ENCODE measurements at places on chromosomes 7 and 10.

DNA sequence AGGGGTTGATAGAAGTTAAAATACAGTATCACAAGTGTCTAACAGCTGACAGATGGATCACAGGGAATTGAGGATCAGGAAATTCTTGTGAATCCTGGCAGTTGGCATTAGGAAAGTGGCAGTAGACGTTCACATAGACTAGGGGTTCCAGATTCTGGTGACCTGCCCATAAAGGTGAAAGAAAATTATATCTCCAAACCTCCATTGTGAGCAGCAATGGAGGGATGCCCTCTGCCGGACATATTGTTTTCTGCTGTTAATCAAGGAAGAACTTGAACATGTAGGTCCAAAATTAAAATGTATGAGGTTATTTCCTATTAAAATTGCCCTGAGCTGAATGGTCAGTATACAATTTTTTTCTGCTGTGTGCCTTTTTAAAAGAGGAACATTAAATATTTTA lies 5.1 kb downstream of the NME8 start:
- no peak for DNase-seq

DNA sequence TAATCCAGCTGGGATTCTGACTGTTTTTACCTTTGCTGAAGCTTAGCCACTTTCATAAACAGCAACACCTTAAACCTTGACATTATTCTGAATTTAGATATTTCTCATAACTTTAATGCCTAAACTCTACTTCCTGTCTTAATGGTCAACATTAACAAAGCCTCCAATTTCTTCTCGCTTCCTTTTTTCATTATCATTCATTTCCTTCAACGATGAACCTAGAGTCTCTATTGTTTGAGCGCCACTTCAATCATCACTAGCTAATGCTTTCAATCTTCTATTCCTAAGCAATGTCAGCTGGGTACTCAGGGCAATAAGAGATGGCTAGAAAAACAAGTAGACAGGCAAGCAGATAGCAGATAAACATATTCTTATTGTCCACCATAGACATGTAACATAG lies 96.6 kb upstream of the TMEM196 start:
- no peak for DNase-seq

- no peak for DNase-seq
Measured at GRCh38 chr10:35606430-35606829, 1.3 kb downstream of the GJD4 start.

DNA sequence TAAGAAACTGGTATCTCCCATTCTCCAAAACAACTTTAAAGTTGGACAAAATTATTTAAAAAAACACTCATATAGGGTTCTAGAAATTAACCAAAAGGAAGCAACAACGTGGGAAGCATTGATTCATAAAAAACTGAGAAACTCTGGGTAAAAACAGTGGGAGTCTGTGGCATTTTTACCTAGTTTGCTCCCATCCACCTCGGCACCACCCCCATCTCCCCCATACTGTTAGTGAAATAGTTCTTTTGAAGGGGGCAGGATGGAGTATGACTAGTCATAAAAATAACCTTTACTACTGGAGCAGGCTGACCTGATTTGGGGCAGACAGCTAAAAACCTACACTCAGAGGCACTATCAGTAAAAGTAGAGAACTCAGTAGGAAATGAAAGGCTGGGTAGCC lies 123.2 kb downstream of the AVL9 start:
- no peak for DNase-seq

GRCh38 chr10:117929327-117930067 lies 117.2 kb downstream of the RAB11FIP2 start:
- no peak for DNase-seq

- no peak for DNase-seq
Measured at GRCh38 chr10:8721650-8722049, 667.2 kb downstream of the GATA3 start.

GRCh38 chr7:157389951-157390730 lies 53.3 kb downstream of the DNAJB6 start:
- DNase-seq = no peak

DNA sequence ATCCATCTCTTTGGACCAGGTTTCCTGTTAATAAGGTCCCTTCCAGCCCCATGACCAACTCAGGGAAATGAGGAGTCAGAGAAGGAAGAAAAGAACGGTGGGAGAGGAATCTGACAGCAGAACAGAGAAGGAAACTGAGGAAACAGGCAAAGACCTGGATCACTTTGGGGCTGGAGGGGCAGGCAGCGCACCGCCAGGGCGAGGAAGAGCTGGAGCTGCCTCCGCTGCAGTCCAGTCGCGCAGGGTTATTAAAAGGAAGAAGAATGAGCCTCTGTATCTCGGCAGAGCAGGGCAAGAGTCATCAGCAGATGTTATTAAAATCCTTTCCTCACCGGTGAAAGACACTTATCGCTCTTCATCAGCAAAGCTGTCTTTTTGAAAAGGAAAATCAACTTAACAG lies 37.7 kb upstream of the R3HCC1L start:
- DNase-seq = no peak

GRCh38 chr7:5689118-5689517 lies 92.3 kb downstream of the RNF216 start:
- peak; percentile 39 for DNase-seq

DNA sequence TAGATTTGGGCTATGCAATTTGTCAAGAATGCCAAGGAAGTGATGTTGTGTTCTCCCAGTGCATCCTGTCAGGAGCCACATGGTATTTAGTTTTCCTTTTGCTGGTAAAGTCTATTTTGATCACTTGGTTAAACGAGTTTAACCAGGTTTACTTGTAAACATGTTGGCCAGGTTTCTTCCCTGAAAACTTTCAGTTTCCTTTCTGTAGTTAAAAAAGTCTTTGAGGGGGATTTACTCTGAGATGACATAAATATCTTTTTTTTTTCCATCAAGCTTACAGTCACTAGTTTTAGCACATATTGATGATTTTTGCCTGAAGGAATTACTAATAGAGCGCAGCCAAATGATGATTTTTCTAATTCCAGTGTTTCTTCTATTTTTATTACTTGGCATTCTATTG lies 320.5 kb downstream of the PHF14 start:
- no peak for DNase-seq

DNA sequence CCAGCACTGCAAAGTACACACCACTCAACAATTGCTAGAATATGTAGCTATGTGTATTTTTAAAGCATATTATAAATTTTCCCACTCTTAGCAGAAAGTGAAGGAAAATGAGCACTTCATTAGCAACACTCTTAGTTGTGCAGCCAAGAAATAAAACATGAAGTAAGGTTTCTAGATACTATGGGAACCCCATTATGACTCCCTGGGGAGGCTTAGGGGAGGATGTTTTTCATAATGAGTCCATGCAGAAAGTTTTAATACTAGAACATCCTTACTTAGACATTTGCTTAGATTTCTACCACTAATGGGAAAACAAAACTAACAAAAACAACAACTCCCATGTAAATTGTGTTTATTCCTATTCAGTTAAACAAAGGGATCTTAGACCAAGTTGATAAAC lies 148.4 kb upstream of the HDAC9 start:
- no peak for DNase-seq

DNA sequence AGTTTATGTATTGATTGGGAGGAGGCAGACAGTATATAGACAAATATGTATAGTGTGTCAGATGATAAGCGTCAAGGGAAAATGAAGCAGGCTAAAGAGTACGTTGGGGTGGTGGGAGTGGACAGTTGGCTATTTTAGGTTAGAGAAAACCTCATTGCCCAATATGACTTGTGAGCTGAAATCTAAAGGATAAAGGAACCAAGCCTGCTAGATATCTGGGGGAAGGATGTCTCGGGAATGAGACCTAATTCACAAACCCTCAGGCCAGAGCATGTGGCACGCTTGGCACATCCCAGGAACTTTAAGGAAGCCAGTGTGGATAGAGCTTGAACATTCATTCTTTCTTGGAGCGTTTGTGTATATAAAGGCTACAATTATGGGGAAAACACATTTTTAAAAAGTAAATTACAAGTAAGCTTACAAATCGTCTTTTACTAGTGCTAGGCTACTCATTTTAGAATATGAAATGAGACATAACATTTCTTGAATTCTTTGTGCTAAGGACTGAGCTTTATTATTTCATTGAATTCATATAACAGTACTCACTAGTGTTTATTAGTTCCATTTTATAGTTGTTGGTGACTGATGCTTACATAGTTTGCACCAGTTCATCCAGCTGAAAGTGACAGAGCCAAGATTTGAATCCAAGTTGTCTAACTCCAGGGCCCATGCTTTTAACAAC lies 9.7 kb downstream of the FHIP2A start:
- DNase-seq = no peak

GRCh38 chr10:132827423-132827789 lies 41.5 kb upstream of the NKX6-2 start:
- DNase-seq = no peak

- DNase-seq = no peak
Measured at GRCh38 chr7:91427051-91427450, 162.8 kb downstream of the FZD1 start.

DNA sequence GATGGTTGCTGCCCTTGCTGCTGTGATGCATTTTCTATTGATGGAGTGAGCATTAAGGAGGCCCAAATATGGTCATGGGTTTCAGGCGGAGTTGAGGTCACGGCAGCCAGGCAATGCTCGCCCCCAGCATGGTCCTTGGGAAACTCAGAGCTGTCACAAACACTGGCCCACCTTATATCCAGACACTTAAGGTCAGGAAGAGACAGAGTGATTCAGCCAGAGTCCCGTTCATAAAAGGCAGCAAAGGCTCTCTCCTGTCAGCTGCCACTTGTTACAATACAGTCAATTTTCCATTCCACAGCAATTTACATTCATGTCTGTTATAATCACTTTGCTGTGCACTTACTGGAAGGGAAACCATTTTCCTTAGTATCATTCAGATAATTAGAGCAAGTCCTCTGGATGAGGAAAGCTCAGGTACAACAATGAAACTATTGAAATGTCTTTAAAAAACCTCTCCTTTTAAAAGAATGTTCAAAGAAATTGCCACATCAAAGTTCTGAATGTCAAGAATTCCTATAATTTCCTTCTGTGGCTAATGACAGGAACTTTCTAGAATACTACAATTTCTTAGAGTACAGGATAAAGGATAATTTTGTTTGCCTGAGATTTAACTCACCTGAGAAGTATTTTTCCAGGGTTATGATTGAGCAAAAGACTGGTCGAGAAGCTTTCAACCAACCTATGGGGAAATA lies 14.8 kb upstream of the ANKRD1 start:
- no peak for DNase-seq

- DNase-seq = no peak
Measured at GRCh38 chr7:128434413-128435326, 21.0 kb upstream of the HILPDA start.

- DNase-seq = no peak
Measured at GRCh38 chr10:132765435-132765834, 20.5 kb downstream of the NKX6-2 start.

DNA sequence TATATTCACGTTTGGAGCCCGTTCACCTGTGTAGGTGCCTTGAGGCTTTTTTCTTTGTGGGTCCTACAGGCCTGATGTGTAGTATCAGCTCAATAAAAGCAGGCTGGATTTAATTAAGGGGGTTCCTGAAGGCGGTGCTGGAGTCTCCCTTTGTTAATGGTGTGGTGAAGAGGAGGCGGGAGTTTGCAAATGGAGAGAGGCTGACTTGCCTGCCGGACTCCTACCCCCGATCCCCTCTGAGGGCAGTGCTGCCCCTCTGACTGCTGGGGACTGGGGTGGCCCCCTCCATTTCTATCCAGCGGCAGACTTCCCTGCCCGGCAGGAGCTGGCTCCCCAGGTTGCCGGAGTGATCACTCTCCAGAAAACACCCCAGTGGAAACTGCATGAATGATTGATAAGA lies 45.1 kb downstream of the ZMIZ1 start:
- no peak for DNase-seq

- DNase-seq = no peak
Measured at GRCh38 chr7:5692112-5692844, 89.2 kb downstream of the RNF216 start.

DNA sequence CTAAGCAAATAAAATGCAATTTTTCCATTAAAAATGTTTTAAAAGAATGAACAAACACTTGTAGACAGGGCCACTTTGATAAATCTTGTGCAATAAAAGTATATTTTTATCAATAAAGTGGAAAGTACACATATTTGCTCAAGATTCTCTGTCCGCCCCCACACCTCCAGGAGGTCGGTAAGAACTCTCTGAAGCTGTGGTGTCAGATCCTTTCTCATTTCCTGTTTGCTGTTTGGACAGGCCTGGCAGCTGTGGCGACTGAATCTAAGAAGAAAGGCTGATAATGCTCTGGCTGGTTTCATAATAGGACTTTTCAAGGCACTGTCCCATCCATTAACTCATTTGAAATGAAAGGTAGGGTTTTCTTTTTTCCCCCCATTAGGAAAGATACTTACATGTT lies 15.3 kb upstream of the ASB4 start:
- DNase-seq = no peak

DNA sequence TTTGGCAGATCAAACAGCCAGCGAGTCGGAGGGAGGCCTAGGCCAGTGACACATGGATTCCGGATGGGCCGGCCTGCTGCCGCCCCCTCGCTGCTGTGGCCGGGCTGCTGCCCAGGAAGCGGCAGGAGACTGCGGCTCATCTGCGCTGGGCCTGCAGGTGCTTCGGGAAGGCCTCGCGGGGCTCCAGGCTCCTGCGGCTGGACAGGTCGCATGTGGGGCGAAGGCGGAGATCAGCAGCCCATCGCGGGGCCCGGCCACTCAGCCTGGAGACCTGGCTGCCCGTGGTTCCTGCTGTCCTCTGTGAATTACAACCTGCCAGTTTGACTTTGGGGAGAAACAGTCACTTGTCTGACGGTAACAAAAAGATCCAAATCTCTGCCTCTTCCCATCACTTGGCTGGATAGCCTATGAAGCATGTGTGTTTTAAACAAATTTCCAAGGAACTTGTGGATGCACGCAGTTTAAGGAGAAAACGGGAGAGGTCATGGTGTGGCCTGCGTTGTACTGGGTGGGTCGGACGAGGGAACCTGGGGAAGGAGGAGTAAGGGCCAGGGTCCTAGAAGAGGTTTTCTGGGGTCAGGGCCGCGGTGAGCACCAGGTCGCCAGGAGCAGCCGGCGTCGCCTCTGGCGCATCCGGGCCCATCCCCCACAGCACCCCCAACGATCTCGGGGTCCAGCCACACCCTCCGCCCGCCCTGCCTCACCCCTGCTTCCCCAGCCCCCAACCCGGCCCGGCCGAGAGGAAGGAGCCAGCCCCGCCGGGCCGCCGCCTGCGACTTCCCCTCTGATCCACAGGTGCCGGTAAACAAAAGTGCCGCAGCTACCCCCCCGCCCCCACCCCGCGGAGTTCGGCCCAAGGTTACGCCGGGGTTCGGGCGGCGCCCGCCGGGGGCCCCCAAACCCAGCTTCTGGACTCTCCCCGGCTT lies 1.6 kb downstream of the SPOCK2 start:
- peak; percentile 49 for DNase-seq
